Adipocyte (in vitro differentiated cells): ENCODE measurements at places on chromosomes 2 and 18.
A peak's percentile ranks its signal among the peaks of the same experiment; 100 is the strongest.

GRCh38 chr2:25991965-25992364 lies 9.7 kb upstream of the KIF3C start:
- no peak for DNase-seq

DNA sequence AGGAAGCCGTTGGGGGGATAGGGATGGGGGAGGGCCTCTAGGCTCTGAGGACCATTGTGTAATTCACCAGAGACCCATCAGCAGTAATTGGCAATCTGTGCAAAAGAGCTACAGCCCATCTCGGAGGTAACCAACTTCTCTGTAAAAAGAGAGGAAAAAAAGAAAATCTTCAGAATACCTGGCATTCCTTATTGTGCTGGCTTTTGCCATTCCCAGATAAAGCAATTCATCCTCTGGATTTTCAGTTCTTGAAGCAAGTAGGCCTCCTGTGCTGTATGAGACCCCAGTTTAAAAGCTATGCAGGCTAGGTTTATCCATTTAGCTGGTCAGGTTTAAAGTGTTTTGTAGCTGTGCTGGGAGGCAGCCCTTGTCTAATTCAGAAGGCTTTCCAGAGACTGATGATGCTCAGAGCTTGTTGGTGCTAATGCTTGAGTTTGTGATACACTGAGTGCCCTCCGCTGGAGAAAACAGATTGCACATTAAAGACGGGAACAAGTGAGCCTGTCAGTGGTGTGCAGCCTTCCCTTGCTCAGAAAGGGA lies at the start of gene LRRTM4:
LRRTM4 (minus strand) TSS at position 446 of the 540 bp plus-strand sequence.
- DNase-seq = no peak

DNA sequence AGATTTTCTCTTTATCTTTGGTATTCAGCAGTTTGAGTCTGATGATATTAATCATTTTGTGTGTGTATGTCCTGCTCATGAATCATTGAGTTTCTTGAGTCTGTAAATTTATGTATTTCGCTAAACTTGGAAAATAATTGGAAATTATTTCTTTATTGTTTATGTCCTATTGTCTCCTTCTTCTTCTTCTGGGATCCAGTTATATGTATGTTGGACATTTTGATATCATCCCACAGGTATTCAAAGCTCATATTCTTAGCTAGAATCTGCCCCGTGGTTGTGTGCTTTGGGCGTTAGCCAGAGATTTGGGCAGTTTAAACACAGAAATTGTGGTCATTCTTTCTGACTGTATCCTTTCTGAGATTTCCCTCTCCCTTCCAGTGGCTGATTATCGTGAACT lies 243.0 kb upstream of the SPRED2 start:
- DNase-seq = no peak

DNA sequence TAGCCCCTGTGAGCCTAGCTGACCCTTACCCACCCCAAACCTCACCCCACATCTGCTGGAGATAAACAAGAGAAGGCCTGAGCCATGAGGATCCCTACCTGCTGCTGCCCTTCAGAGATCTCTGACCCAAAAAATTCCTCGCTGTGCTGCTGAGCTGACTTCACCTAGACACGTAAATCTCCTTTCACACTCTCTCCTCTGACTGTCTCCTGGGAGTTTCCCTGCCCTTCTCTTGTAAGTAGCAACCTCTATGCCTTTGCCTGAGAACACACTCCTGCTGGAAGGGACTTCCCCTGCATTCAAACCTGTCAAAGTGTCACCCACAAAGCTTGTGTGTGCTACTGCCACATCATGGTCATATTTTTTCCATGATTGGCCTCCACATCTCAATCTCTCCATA lies 134.2 kb upstream of the NOL4 start:
- no peak for DNase-seq

DNA sequence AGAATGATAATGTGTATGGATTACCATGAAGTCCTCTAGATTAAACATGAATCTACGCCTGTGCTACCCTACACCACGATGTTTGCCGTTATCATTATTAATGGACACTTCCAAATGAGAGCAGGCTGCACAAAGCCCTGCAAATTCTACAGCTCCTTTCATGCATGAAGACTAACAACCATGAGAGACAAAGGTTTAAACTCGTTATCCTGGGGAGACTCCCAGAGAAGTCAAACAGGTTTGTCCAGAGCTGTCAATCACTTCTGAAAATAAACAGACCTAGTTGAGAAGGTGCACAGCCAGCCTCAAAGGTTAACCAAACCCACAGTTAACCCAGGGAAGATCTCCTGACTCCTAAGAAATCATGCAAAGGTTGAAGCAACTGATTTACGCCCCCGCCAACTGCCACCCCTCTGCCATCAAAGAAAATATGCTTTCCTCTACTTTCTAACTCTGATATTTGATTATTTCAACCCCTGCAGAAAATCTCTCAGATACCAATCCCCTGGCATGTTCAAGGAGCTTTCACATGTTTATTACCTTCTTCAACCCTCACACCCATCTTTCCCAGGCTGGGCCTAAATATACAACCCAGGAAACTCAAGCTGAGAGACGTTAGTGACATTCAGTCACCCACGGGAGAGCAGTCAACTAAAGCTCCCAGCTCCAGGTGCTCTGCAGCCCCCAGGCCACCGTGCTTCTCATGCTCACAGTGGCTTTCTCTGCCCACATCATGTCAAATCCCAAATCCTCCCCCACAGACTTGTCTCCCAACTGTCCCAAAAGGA lies 35.9 kb downstream of the MYO5B start:
- no peak for DNase-seq

- peak; percentile 68 for DNase-seq
These were observed 3.3 kb upstream of the ZBTB7C start for GRCh38 chr18:48412339-48412929.

DNA sequence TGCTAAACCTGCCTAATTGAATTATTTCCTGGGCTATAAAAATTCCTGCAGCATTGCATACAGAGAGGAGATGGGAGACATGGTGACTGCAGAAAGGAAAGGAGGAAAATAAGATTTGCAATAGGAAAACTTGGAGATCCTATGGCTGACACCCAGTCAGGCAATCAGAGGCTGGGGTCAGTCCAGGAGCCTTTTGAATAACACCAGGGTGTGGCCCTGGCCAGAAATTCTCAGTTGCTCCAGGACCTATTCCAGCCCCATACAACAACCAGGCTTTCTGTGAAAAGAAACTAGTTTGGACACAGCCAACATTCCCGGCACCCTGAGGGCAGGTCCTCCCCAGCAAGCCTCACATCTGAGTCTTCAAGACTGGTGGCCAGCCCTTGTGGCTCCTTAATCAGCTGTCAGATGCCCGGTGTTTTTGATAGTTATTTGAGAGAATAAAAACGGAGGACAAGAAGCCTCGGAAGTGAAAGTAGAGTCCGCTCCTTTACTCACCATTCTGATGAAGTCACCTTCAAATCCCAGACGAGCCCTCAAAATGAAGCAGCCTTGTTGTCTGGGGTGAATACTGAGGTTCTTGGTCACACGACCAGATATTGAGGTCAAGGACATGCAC lies 31.1 kb upstream of the GMCL1 start:
- peak; percentile 47 for DNase-seq

GRCh38 chr18:6980363-6980762 lies 137.2 kb downstream of the LAMA1 start:
- peak; percentile 14 for DNase-seq

DNA sequence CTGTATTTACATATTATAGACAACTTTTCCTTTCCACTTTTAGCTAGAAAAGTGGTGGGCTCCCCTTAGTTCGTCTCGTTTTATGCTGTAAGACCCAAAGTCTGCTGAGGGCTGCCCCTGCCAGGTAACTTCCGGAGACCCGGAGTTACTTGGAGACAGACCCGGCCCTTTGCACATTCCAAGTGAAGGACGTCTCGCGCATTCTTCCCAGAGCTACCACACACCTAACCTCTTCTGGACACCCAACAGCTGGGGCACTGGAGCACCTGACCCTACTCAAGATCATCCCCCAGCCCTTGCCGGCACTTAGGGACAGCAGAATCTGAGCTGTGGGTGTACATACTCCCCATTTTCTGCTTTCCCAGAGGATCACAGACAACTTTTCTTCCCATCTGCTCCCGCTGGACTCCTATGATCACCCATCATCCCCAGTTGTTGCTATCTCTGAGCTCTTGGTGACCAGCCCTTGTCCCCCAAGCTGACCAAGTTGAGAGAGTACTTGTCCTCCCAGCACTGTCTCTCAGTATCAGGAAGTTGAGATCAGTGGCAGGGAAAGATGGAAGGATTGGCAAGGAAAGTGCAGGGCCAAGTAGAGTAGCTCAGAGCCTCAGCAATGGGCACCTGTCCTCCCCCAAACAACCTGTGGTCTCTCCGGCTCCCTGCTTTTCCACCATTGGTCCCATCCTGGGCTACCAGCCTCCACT lies 8.4 kb upstream of the SATB2 start:
- no peak for DNase-seq

DNA sequence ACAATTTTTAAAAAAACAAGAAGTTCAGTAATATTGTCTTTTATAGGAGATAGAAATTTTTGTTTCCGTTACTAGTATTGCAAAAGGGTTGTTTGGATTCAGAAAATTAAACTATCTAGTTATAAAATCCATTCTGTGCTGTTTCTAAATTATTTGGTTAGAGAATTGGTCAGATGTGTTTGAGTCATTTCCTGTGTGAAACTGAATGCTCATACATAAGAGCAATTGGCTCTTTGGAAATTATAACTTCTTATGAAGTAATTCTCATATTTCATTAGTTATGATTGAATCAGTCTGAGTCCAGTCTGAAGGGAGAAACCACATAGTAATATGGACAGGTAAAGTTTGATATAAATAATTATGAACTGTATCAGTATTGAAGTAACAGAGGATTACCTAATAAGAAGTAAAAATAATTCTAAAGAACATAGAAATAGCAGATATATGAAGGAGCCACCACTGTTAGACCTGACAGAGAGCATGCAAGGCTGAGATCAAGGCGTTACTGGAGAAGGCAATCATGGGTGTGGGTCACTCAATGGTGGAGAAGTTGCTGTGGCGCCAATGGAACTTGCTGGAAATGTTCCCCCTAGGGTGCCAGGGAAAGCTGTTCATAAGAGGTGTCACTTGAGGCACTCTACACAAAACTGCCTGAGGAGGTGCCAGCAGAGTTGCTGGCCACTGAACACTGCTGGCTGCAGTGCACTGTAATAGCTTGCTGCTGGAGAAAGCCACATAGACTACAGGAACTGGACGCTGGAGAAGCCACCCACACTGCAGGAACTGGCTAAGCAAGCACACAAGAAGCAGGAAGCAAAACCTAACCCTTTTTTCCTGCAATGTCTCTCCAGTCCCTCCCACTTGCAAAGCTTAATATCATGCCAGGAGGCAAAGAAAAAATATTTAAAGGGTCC lies 18.0 kb upstream of the FAP start:
- peak; percentile 61 for DNase-seq
